Anterior cingulate cortex (tissue), 58 donors: ENCODE measurements at places on chromosomes 12 and 14.

- no peak for DNase-seq
Measured at GRCh38 chr12:28884904-28885679, 264.0 kb upstream of the FAR2 start.

DNA sequence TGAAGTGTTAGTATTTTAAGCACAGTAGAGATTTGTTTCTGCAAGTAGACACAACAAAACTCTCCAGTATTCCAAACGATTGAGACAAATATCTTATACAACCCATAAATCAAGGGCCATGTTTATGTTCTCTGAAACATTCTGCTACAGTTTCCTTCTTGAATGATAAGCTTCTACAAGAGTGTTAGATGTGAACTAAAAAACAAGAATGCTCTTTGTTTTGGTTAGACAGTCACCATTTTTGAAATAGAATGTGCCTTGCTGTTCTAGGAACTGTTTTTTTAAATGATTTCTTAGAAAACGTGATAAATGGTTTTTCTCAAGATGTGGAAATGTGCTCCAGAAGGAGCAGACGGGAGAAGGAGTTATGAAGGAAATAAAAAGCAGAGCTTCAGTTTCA is 1656.3 kb upstream of the FLRT2 start:
- no peak for DNase-seq

DNA sequence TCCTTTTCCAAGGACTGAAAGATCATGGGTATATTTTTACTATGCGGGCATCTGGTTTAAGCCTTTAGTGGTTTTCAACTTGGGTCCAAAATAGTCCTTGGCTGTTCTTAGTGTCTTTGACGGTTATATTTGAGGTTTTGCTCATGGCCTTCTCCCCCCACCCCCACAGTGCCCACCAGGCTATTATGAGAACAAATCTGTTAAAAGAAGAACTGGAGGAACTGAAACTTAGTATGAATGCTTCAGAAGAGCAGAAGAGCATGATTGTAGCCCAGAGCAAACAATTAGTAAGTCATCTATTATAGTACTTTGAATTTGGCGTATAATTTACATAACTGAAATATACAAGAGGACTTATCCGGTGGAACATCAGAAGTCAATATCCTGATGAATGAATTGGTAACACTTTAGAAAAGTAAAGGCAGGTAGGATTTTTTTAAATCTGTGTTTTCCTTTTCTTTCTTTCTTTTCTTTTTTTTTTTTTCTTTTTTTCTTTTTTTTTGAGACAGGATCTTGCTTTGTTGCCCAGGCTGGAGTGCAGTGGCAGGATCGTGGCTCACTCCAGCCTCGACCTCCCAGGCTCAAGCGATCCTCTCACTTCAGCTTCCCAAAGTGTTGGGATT is 71.8 kb upstream of the BCAT1 start:
- no peak for DNase-seq

GRCh38 chr14:61528591-61529021 is 166.7 kb upstream of the HIF1A start:
- DNase-seq = no peak
